Mammary microvascular endothelial cell (primary cell): ENCODE measurements at places on chromosomes 5 and 9. TPM values are rescaled to one million over a fixed set of nuclear protein-coding genes. Genes with fewer than 3 reads are reported as not detected.

The AGXT2 gene
- not detected in 2 replicates for total RNA-seq

The ANKRD31 gene
- not detected in 2 replicates for total RNA-seq

The FOXI1 gene
- total RNA-seq, result not detected in 2 replicates

The MELK gene
- total RNA-seq, result 46.7 and 47.2 TPM in 2 replicates

The SLC6A7 gene
- total RNA-seq, result not detected in 2 replicates

The GRIN1 gene
- total RNA-seq, result not detected in 2 replicates

The C5orf52 gene
- not detected in 2 replicates for total RNA-seq

The CAVIN4 gene
- 0.94 and 1.2 TPM in 2 replicates for total RNA-seq

The RNF183 gene
- total RNA-seq, result not detected in 2 replicates

The FAXDC2 gene
- 2.3 and 2.9 TPM in 2 replicates for total RNA-seq
